ENCODE measurements at places on chromosomes 4 and X. TPM values are rescaled to one million over a fixed set of nuclear protein-coding genes. Genes with fewer than 3 reads are reported as not detected.

The NPY2R gene
- total RNA-seq, result not detected

The ZIC3 gene
- not detected for total RNA-seq

The FRAS1 gene
- not detected for total RNA-seq

DNA sequence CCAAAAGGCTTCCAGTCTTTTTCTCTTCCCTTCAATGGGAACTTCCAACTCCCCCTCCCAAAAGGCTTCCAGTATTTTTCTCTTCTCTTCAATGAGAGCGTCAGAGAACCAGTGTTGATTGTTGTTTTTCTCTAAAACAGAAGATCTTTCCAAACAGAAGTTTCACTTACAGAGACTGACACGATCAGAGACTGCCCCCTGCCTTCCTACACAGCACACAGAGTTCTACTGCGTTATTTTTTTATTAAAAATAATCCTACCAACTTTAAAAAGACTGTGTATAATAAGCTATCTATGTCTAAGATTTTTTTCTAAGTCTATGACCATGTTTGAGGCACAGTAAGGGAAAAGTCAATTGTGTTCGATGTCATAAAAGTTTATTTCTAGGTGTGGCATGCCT lies 3.5 kb upstream of the HTR2C start:
- H3K4me3 ChIP-seq, result no peak overlapping the region
- H3K27ac ChIP-seq, result no peak overlapping the region
- DNase-seq, result no peak
- H3K4me1 ChIP-seq, result no peaks in the 10 kb centered on the region
- H3K27me3 ChIP-seq, result peaks cover 15% of the 10 kb centered on the region
- peaks cover 3% of the 10 kb centered on the region for H3K36me3 ChIP-seq

GRCh38 chr4:154574311-154574710 lies 11.5 kb downstream of the FGB start:
- H3K36me3 ChIP-seq, result no peaks in the 10 kb centered on the region
- peaks cover 12% of the 10 kb centered on the region for H3K27me3 ChIP-seq
- no peak for DNase-seq

GRCh38 chr4:17012451-17012850 lies 114.0 kb upstream of the LDB2 start:
- no peaks in the 10 kb centered on the region for H3K36me3 ChIP-seq
- no peak for DNase-seq
- no peaks in the 10 kb centered on the region for H3K27me3 ChIP-seq
- no peak overlapping the region for H3K27ac ChIP-seq
- H3K4me1 ChIP-seq, result no peaks in the 10 kb centered on the region
